ENCODE measurements at places on chromosomes 7 and 10.

DNA sequence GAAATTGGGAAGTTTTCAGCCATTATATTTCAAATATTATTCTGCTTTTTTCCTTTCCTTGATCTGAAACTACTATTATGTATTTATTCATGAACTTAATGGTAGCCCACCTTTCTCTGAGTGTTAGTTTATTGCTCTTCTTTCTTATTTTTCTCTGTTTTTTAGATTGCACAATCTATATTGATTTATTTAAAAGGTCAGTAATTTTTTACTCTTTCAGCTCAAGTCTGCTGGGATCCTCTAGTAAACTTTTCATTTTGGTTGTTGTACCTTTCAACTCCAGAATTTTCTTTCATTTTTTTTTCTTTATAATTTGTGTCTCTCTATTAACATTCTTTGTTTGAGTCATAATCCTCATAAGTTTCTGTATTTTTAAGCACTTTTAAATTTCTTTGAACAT lies 529.4 kb upstream of the POT1 start:
- no peak for DNase-seq

GRCh38 chr10:106278383-106278782 lies 886.1 kb downstream of the SORCS1 start:
- DNase-seq, result no peak

DNA sequence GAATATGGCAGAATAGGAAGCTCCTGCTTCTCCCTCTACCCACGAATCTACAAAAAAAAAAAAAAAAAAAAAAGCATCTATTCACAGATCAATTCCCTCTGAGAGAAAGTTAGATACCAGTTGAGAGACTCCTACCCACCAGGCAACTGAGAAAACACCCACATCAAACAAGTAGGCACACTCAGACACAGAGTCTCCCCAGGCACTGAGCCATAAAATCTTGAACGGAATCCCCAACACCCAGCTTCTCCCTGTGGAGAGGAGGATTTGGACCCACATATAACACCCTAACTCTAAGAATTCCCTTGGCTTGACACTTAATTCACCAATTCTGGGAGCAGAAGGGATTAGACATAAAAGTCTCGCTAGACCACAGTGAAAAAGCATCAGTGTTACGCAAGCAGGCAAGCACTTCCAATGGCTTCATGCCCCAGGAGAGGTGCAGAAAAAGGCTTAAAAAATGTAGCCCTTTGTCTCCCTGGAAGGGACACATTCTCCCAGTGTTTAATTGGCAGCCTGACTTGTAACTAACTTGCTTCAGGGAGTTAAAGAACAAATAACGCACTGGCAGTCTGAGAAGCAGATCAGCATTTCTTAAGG lies 192.2 kb downstream of the ELAPOR2 start:
- DNase-seq, result no peak

GRCh38 chr7:360454-361100 lies 70.6 kb downstream of the FOXL3 start:
- DNase-seq, result peak; percentile 33

- DNase-seq, result no peak
Measured at GRCh38 chr7:47622946-47623640, 41.2 kb upstream of the TNS3 start.

GRCh38 chr7:143042790-143043271 lies 9.3 kb upstream of the OR6V1 start:
- no peak for DNase-seq
